NCI-H1436 (cell line): ENCODE measurements at places on chromosomes 16 and 17.

DNA sequence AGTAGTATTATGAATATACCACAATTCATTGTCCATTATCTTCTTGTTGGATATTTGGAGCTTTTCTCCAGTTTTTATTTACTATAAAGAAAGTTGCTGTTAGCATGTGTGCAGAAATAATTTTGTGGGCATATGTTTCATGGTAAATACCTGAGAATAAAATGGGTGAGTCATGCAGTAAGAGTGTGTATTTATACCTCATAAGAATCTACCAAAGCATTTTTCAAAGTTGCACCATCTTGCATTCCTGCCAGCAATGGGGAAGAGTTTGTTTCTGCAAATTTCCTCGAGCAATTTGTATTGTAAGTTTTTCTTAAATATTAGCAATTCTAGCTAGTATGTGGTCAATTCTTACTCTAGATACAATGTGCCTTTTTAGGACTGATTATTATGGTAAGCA lies 7.9 kb upstream of the MON1B start:
- DNase-seq: no peak

GRCh38 chr16:2487903-2488531 lies 13.1 kb downstream of the TBC1D24 start:
- DNase-seq: no peak

- DNase-seq: no peak
These were observed 10.2 kb upstream of the STRADA start for GRCh38 chr17:63751806-63752205.

GRCh38 chr17:55134486-55135157 lies 130.1 kb upstream of the HLF start:
- DNase-seq: no peak

DNA sequence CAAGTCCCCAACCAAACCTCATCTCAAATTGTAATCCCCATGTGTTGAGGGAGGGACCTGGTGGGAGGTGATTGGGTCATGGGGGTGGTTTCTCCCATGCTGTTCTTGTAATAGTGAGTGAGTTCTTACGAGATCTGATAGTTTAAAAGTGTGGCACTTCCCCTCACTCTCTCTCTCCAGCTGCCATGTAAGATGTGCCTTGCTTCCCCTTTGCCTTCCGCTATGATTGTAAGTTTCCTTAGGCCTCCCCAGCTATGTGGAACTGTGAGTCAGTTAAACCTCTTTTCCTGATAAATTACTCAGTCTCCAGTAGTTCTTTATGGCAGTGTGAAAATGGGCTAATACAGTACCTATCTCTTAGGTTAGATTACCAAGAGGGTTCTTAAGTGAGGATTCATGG lies 5.8 kb downstream of the PMFBP1 start:
- no peak for DNase-seq

- no peak for DNase-seq
These were observed 501.4 kb upstream of the WSB1 start for GRCh38 chr17:26792486-26792885.

DNA sequence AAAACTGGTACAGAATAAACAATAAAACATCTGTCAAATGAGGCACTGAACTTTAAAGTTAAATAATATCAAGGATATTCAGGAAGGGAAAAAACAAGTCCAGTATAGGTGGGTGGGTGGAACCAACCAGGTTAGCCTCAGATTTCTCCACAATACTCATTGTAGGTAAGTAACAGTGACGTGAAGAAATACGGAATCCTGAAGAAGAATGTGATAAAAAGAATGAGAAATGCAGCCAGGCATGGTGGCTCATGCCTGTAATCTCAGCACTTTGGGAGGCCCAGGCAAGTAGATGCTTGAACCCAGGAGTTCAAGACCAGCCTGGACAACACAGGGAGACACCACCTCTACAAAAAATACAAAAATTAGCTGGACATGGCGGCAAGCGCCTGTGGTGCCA lies 47.3 kb downstream of the UBE2G1 start:
- no peak for DNase-seq

DNA sequence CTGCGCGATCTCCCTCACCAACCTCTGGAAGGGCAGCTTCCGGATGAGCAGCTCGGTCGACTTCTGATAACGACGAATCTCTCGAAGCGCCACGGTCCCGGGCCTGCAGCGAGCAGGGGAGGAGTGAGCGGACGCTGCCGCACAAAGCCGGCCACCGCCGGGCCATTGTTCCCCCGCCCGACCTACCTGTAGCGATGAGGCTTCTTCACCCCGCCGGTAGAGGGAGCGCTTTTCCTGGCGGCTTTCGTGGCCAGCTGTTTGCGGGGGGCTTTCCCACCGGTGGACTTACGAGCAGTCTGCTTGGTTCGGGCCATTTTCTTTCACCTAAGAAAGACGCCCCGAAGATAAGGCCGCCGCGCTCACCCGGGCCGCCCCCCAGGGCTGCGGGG lies 5.8 kb upstream of the UNK start:
- DNase-seq: peak; percentile 77

GRCh38 chr17:79594271-79594670 lies 16.6 kb downstream of the RBFOX3 start:
- no peak for DNase-seq

DNA sequence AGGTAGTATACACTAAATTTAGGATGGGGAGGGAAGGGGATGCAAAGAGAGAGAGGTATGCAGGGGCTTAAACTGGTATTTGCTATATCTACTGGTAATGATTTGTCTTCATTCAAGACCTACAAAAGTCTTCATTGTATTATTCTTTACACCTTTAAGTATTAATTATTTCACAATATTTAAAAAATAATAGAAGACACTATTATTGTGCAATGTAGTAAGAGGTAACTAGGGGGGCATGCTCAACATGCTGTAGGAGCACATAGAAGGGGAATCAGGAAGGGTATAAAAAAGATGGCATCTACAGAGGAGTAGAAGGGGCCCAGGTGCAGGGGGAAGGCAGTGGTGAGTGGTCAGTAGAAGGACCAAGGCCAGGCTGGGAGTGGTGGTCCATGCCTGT lies 14.9 kb upstream of the CCR7 start:
- DNase-seq: no peak

GRCh38 chr17:62875296-62875695 lies 67.2 kb upstream of the MARCHF10 start:
- no peak for DNase-seq

DNA sequence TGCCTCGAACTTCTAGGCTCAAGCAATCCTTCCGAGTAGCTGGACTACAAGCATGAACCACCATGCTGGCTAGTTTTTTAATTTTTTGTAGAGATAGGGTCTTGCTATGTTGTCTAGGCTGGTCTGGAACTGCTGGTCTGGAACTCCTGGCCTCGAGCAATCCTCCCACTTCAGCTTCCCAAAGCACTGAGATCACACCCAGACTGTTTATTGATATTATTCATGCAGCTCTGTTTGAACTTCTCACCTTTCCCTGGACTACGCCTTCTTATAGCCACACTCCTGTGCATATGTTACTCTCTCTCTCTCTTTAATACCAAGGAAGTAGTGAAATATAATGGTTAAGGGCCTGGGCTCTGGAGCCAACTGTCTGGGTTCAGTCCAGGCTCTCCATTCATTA lies 4.6 kb downstream of the COG7 start:
- no peak for DNase-seq
